ENCODE measurements at places on chromosomes 7 and 10. TPM values are rescaled to one million over a fixed set of nuclear protein-coding genes. Genes with fewer than 3 reads are reported as not detected.

GRCh38 chr10:114380060-114380459 lies 24.2 kb downstream of the AFAP1L2 start:
- no peak overlapping the region for H3K4me3 ChIP-seq
- H3K27ac ChIP-seq: no peak overlapping the region
- no peak for DNase-seq
- H3K4me1 ChIP-seq: peaks cover 30% of the 10 kb centered on the region

Gene NAT16
- total RNA-seq: not detected

DNA sequence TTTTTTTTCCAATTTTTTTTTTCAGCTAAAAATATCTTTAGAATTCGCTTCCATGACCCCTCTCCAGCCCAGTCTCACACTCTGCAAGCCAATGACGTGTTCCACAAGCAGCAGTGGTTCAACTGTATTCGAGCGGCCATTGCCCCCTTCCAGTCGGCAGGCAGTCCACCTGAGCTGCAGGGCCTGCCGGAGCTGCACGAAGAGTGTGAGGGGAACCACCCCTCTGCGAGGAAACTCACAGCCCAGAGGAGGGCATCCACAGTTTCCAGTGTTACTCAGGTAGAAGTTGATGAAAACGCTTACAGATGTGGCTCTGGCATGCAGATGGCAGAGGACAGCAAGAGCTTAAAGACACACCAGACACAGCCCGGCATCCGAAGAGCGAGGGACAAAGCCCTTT lies 42.8 kb downstream of the CALML5 start:
- H3K4me1 ChIP-seq: no peaks in the 10 kb centered on the region
- no peak overlapping the region for H3K4me3 ChIP-seq
- no peaks in the 10 kb centered on the region for H3K27me3 ChIP-seq
- DNase-seq: no peak
- no peak overlapping the region for H3K27ac ChIP-seq
- H3K36me3 ChIP-seq: peaks cover 95% of the 10 kb centered on the region

- H3K4me3 ChIP-seq: no peak overlapping the region
- no peaks in the 10 kb centered on the region for H3K36me3 ChIP-seq
- no peaks in the 10 kb centered on the region for H3K4me1 ChIP-seq
- no peaks in the 10 kb centered on the region for H3K27me3 ChIP-seq
- no peak for DNase-seq
These were observed 45.6 kb upstream of the C1GALT1 start for GRCh38 chr7:7136466-7137381.

Gene ASAH2
- 1.9 TPM for total RNA-seq

- no peak for DNase-seq
- H3K27ac ChIP-seq: no peak overlapping the region
- H3K4me1 ChIP-seq: no peaks in the 10 kb centered on the region
- no peak overlapping the region for H3K4me3 ChIP-seq
- H3K27me3 ChIP-seq: peaks cover 21% of the 10 kb centered on the region
- no peaks in the 10 kb centered on the region for H3K36me3 ChIP-seq
These were observed 3.6 kb downstream of the VWC2 start for GRCh38 chr7:49776994-49777393.

DNA sequence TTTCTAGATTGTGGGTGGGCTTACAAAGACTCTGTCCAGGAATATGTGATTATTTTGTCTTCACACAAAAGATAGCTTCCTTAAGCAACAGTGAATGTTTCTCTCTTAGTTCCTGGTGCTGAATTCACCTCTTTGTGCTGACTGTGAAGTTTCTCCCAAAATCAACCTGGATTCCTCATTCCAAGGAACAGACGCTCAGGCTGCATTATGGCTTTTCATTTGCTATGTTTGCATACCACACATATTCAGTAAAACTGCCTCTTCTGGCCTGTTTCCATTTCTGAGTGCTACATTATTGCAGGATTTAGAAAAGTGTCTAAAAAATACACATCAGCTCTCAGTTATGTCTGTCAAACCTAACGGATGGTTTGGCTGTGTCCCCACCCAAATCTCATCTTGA lies 21.5 kb downstream of the MACROH2A2 start:
- no peak overlapping the region for H3K4me3 ChIP-seq
- H3K27me3 ChIP-seq: no peaks in the 10 kb centered on the region
- no peak for DNase-seq
- H3K36me3 ChIP-seq: peaks cover 5% of the 10 kb centered on the region

- no peak for DNase-seq
- H3K4me1 ChIP-seq: peaks cover 25% of the 10 kb centered on the region
- no peak overlapping the region for H3K4me3 ChIP-seq
- peak overlapping the region; percentile 45 for H3K27ac ChIP-seq
These were observed 98.0 kb upstream of the GATA3 start for GRCh38 chr10:7956508-7956907.

Gene ATOH7
- not detected for total RNA-seq

Gene AKR1D1
- total RNA-seq: not detected

DNA sequence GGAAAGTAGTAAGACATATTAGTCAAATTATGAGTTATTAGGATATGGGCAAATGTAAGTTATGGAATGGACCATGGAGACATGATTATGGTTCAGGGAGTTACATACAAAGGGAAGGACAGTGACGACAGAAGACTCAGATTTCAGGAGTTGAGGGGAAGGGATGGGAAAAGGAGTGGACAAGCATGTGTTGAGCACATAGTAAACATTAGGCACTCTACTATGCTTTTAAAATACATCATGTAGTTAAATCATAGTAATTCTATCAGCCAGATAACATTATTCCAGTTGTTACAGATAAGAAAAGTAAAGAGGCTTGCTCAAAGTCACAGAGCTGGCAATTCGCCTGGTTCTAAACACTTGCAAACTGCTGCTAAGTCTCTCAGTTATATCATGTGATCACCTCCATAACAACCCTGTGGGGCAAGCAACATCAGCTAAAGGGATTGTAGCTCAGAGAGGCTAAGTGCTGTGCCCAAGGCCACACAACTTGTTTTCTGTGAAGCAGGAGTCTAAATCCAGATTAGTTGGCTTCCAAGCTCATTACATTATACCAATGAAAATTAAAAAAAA lies 115.2 kb upstream of the MDFIC start:
- DNase-seq: no peak
- H3K4me3 ChIP-seq: no peak overlapping the region
- H3K36me3 ChIP-seq: no peaks in the 10 kb centered on the region

DNA sequence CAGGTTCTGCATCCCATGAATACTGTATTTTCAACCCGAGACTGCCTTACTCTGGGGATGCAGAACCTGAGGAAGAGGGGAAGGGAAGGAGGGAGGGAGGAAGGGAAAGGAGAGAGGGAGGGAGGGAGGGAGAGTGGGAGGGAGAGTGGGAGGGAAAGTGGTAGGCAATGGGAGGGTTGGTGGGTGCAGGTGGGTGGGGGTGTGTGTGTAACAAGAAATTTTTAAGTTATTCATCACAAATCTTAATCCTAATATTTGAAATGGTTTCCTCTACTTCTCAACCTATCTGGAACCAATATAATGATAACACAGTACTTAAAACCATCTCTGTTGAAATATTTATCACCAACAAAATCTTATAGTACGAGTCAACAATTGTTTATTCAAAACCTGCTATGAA lies 68.0 kb downstream of the PDSS1 start:
- H3K36me3 ChIP-seq: peaks cover 3% of the 10 kb centered on the region
- no peaks in the 10 kb centered on the region for H3K27me3 ChIP-seq
- no peaks in the 10 kb centered on the region for H3K4me1 ChIP-seq
- no peak for DNase-seq
- no peak overlapping the region for H3K27ac ChIP-seq

DNA sequence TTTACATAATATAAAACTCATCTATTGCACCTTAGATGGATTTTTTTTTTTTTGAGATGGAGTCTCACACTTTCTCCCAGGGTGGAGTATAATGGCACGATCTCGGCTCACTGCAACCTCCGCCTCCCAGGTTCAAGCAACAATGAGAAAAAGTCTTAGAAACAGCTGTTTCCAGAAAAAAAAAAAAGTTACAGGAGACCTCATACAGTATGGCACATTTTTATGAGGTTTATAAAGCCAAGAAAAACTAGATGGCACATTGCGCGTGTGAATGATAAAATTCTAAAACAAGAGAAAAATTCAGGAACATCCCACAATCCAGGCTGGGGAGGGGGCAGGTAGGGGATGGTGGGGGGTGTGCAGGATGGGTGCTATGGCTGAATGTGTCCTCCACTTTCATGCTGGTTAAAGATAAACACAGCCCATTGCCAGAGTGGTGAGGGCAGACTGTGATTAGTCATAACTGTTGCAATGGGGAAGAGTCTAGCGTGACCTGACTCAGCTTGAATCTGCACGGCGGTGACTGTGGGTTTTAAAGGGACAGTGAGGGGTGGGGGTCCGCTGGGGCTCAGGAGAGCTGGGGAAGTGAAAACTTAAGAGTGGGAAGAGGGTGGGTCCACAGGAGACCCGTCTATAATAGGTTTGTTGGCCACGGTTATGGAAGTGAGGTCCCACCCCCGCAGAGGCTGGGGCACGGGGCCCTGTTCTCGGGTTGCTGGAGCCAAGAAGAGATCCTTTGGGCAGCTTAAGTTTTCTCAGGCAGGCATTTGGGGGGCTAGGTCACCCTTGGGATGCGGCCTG lies 11.9 kb upstream of the LRRC27 start:
- H3K4me3 ChIP-seq: no peak overlapping the region
- peaks cover 13% of the 10 kb centered on the region for H3K36me3 ChIP-seq
- peak; percentile 84 for DNase-seq

Gene UPK3BL2
- 1.6 TPM for total RNA-seq

DNA sequence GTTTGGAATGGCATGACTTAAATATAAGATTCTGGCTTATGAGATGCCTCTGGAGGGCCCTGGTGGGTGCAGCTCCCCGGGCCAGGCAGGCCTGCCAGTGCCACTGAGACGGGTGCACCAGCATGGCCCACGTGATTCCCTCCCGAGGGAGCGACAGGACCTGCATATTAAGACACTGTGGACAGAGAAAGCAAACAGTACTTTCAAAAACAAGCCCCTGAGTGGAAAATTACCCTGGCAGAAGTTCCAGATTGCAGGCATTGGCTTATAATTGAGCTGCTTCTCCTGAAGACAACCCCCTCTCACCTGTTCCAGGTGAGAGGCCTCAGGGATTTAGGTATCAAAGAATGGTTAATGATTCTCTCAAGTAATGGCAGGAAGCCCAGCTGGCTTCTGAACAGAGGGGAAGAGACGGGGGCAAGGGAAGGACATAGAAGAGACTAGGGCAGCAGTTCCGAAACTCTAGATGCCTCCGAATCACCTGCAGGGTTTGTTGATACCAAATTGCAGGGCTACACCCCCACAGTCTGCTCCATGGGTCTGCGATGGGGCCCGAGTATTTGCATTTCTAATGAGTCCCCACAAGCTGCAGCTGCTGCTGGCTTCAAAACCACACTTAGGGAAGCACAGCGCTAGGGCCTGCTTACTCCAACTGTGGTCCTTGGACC lies 66.0 kb upstream of the DOCK1 start:
- H3K4me1 ChIP-seq: no peaks in the 10 kb centered on the region
- no peak overlapping the region for H3K4me3 ChIP-seq
- peaks cover 12% of the 10 kb centered on the region for H3K27me3 ChIP-seq
- H3K36me3 ChIP-seq: no peaks in the 10 kb centered on the region
- DNase-seq: no peak

DNA sequence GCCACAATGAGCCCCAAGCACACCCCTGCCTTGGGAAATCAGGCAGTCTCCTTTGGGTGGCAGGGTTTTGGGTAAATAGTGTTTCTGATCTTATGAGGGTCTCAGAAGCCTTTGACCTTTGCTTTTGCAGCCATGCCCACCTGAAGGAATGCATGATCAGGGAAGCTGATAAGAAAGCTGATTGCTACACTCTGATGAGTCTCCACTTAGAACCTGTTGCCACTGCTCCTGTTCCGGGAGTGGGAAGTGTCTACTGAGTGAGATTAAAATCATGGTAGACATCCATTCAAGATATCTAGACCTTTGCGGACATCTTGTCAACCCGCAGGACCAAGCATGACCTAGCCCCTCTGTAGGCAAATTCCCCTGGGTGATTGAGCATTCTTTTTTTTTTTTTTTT lies 282.6 kb downstream of the SKIDA1 start:
- H3K27me3 ChIP-seq: no peaks in the 10 kb centered on the region
- no peak overlapping the region for H3K27ac ChIP-seq
- H3K4me1 ChIP-seq: no peaks in the 10 kb centered on the region
- no peak for DNase-seq
- H3K36me3 ChIP-seq: no peaks in the 10 kb centered on the region

Gene TFR2
- total RNA-seq: not detected

DNA sequence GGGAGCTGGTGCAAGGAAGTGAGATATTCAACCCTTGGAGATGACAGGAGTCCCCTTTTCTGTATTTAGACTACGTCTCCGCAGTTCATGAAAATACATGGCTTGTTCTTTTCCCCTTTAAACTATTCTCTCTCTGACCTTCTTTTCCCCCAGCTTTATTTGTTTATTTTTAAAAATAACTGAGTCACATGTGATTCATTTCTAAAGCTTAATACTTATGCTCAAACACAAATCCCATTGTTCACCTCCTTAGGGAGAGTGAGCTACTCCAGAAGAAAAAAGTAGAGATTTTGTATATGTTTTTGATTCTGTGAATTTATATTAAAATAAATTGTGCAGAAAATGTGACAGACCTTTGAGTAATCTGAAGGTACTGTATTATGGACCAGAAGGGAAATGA lies 35.9 kb upstream of the FZD1 start:
- DNase-seq: no peak
- no peak overlapping the region for H3K4me3 ChIP-seq
- H3K36me3 ChIP-seq: no peaks in the 10 kb centered on the region
- peak overlapping the region; percentile 24 for H3K27ac ChIP-seq

DNA sequence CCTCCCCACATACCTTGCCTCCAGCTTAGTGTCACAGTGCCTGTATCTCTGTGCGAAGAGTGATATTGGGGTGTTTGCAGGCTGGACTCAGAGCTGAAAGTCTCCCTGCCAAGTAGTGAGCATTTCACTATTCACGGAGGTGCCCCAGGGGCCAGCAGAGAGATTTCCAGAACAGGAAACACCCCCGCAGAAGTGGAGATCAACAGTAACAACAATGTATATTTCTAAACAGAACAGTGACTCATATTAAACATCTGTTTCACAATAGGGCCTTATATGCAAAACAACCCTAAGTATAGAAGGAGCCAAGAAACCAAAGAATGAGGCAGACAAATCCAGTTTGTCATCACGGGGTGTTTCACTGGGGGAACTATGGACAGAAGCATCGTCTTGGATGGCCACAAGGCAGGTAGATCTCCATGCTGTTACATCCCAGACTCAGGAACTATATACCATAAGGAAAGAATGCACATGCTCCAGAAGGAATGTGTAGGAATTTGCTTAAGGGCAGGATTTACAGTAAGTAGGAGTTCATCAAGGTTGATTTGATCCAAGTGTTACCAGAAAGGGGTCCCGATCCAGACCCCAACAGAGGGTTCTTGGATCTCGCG lies 29.3 kb upstream of the CCL24 start:
- peak overlapping the region; percentile 75 for H3K27ac ChIP-seq
- H3K4me1 ChIP-seq: peaks cover 31% of the 10 kb centered on the region
- H3K4me3 ChIP-seq: peak overlapping the region; percentile 15
- no peaks in the 10 kb centered on the region for H3K36me3 ChIP-seq
- no peaks in the 10 kb centered on the region for H3K27me3 ChIP-seq
- DNase-seq: peak; percentile 80

Gene AGMO
- not detected for total RNA-seq

Measured in SJSA1 (cell line).